ENCODE measurements at places on chromosomes 6 and 20.
A peak's percentile ranks its signal among the peaks of the same experiment; 100 is the strongest.

DNA sequence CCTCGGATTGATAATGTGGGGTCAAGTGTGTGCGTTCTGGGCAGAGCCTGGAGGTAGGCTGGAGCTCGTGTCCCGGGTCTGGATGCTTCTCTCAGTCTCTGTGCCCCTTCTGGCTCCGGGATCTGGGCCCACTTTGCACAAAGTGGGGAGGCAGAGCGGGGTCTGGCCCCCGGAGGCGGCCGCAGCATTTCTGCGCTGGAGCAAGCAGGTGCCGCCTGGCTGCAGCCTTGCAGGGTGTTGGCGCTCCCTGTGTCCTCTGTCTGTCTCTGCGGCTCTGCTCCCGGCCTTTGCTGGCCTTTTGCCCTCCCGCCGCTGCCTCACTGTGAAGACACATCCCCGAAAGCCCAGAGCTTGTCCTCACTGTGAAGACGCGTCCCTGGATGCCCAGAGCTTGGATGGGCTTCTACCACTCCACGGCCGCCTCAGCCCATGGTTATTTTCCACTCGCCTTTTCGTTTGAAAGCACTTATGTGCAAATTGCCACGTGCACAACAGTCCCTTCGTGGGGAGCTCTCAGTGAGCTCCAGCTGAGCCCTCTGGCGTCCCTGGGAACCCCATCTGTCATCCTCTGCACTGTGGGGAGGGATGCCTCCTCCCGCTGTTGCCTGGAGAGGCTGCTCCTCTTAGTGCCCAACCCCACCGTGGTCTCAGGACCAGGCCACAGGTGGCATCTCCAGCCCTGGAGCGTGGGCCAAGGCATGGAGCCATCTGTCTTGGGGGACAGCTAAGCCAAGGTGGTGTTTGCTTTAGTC, 17.4 kb downstream of the SLCO4A1 start:
- no peak for DNase-seq

GRCh38 chr6:17853533-17853932, 133.9 kb downstream of the KIF13A start:
- DNase-seq, result no peak

DNA sequence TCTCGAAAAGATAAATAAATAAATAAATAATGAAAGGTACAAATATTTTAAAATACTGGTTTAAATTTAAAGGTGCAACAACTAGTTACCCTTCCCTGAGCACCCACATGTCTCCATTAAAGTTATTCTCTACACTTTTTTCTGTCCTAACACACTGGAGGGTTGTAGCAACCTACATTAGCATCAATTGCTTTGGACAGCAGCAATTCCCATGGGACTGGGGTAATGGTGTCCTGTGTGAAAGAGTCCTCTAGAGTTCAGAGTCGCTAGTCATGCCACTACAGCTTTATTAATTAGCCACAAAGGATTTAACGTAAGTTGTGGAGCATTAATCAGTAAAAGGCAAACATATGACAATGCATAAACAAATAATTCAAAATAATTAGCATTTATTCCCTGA, 14.1 kb upstream of the CD24 start:
- DNase-seq, result no peak

DNA sequence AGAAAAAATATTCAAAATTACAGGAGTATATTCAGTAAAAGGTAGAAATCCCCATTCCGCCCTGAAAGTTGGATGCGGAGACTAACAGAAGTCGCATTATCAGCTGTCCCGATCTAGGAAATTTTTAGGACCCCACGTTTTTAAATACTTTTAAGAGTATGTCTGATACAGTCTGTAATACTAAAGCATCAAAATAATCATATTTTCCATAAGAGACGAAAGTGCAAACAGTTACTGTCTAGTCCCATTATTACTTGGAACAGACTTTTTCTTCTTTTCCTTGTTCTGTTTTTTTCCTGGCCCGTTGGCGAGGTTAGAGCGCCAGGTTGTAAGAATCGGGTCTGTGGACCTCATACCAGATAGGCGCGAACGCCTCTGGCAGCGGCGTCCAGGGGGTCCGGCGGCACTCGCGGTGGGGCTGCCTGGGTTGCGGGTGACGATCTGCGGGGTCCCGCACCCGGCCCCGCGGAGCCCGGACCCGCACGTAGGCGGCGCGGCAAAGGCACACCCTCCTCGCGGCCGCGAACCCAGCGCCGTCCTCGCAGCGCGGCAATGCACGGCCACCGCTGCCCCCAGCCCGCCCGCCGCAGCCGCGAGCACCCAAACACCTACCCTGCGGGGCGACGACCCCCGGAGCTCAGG, 460 bp downstream of the PLAGL1 start:
- DNase-seq, result no peak

GRCh38 chr6:42520786-42521607, 42.8 kb upstream of the UBR2 start:
- DNase-seq, result no peak

DNA sequence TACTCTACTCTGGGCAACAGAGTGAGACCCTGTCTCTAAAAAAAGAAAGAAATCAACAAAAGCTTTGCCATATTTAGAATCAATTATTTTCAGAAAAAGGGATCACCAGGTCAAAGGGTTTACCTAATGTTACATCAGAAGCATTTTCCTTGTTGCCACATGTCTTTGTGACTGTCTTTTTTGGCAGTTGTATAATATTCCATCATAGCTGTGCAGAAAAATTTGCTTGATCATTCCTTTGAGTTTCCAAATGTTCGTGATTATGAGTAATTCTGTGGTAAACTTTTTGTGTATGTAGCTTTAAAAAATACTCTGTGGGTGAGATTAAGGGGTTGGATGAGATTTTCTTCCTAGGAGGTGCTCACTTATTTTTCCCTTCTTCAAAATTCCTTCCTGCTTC, 26.4 kb downstream of the PNPLA1 start:
- DNase-seq, result no peak

GRCh38 chr6:4327841-4328240, 192.5 kb upstream of the ECI2 start:
- DNase-seq, result no peak

DNA sequence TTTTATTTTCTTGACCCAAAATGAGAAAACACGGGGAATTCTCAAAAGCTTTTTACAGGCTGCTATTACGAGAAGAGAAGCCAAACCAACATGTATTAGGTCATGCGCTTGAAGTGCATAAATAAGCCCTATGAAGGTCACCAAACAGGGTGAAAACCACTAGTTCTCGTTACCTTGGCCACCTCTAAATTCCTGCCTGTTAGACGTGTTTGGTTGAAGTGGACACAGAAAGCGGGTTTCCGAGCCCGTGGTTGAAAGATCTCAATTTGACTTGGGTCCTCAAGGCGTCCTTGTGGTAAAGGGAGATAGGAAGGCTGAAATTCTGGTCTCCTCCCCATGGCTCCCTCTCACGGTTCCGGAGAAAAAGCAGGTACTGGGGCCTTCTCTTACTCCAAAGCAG, 6.2 kb downstream of the EYA2 start:
- no peak for DNase-seq

- no peak for DNase-seq
Measured at GRCh38 chr6:45916692-45917091, 99.0 kb downstream of the CLIC5 start.

DNA sequence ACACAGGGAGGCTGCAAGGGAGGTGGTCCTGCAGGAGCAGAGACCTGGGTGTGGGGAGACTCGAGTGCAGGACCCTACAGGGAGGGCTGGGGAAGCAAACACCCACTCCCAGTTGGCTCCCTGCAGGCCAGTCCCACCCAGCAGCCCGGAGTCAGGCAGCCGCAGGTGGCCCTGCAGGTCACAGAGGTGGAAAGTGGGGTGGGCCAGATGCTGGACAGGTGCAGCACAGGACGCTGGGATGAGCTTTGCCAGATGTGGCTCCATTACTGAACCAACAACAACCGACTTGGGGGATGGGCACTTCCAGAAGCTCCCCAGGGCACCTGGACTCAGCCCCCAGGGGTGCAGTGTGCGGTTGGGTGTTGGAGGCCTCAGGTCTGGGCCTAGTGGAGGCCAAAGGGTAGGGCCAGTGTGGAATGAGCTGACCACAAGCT, 26.6 kb upstream of the MYT1 start:
- no peak for DNase-seq

- DNase-seq, result peak; percentile 52
Measured at GRCh38 chr20:43438578-43439316, 18.9 kb upstream of the SRSF6 start.

DNA sequence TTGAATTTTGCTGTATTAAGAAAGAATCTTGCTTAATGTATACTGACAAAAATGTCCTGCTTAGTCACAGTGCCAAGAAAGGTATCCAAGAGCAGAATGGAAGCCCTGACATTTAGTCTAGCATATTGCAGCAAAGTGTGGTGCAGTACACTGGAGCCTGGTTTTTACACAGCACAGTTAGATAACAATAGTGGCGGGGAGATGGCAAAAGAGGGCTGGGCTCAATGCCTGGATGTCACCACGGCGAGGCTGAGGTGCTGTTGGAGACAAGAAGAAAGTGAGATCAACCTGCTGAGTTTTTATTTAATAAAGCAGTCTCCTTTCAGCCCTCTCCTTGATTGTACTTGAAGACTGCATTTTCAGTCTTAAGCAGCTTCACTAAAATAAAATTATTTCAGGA, 426.0 kb downstream of the LMBRD1 start:
- DNase-seq, result no peak

- DNase-seq, result no peak
Measured at GRCh38 chr20:63241272-63241671, 5.6 kb downstream of the BIRC7 start.

DNA sequence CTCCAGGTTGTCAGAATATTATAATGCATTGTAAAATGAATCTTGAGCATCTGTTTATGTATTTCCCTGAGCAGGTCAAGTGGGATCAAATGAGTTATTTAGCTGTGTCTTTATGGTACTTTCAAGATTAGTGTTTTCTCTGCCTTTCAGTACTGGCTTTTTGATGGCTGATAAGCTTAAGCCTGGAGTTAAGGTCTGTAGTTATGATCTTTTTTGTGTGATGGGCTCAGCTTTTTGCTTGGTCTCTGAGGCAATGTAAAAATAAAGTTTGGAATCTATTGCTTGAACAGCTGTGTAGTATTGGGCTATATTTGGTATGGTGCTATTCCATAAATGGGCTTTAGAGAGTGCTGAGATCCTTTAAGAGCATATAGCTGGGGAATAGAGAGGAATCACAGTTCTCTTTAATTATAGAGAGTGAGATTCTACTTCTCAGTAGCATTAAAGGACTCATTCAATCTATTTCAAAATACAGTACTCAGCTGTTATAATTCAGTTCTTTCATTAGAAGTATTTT, 40.7 kb downstream of the ZNF451 start:
- no peak for DNase-seq

GRCh38 chr20:53032046-53032445, 59.9 kb downstream of the TSHZ2 start:
- DNase-seq, result no peak

DNA sequence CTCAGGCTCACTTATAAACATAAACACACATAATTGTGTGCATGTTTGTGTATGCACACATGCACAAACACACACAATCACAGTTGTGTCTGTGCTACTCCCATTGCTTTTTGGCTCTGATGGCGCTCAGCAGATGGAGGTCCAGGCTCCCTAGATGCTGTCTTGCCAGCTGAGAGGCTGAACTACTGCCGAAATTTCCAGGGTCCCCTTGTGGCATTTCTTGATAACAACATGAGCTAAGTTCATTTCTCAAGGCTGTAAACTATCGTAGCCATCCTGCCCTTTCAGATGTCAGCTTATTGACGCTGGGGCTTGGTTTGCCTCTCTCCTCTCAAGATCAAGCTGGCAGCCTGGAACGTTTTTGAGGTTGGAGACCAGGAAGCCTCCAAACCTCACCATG, 313.9 kb upstream of the RNF24 start:
- DNase-seq, result no peak

DNA sequence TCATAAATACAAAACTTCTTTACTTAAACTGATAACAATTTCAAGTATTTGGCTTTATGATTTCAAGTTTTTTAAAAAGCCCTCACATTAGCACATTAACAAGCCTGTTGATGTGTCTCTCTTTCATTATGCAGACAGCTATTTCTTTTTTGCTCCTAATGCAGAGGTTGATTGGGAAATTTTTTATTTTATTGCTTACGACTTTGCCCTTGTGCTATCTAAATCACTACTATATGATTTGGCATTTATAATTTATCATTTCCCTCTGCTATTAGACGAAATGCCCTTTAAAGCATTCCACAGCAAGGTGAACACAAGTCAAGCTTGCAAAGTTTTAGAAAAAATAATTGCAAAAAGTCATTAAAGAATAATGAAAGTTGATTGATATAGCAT, 54.5 kb upstream of the REV3L start:
- no peak for DNase-seq

DNA sequence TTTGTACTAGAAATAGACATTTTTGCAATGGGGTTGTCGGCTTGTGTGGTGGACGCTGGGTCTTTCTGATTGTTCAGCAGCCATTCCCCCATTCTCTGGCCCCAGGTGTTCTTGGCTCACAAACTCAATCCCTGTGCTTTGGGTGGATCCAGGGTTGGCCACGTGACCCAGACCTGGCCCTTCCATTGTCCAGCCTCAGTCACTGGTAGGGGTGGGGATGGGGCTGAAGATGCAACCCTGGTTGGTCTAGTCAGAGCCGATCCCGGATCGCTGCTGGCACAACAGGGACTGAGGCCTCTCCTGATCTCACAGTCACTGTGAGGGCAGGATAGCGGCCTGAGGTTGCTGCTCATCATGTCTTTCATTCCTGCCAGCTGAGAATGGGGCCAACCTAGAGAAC, 365.3 kb upstream of the SULF2 start:
- DNase-seq, result no peak

GRCh38 chr6:103885446-103885845, 974.3 kb downstream of the HACE1 start:
- no peak for DNase-seq

DNA sequence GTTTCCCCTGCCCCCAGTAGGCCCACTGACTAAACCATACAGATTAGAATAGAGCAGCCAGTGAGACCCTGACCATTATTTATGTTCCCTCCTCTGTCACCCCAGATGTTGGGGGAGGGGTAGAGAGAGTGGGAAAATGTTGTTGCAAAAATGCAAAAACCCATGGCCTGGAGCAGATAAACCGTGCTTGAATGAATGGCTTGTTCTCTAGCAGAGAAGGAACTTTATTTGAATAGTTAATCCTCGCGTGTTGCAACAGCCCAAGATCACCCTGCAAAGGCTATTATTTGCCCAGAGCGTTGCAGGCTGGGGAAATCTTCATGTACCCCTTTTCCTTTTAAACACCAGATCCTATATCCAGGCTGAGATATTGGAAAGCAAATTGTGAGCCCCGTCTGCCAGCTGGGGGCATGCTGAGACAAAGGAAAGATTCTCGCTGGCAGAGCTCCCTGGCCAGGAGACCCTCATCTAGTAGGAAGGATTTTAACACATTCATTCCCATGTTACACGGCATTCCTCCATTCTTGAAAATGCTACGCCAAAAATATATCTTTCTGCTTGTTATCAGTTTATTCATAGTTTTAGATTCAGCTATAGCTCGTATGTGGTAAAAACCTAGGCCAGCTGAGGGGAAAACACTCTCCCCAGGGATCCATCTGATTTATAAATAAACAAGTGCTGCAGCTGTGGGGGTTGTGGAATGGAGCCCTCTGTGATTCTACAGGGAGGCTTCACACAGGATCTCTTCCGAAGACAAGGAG, 53.0 kb downstream of the LINC00237 start:
- no peak for DNase-seq

All from GM10248 (cell line).